ENCODE measurements at places on chromosomes 3 and 15.
A peak's percentile ranks its signal among the peaks of the same experiment; 100 is the strongest.

GRCh38 chr3:159806412-159806811 is 182.2 kb upstream of the IL12A start:
- DNase-seq, result no peak

DNA sequence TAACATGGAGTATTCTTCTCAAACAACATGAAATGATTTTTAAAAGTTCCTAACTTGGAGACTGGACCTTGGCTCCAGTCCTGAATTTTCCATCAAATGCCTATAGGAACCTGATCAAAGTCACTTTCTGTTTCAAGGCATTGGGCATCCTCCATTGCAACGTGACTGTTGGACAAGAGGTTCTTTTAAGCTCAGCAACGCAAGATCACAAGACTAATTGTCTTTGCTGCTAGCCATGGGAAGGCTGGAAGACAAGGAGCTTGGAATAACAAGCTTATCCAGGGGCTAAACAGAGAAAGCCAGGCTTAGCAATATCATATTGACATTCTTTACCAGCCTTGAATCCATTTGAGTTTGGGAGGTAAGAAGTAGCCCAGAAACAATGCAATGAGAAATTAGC is 48.3 kb downstream of the SST start:
- DNase-seq, result no peak

GRCh38 chr3:11382146-11382745 is 110.0 kb downstream of the ATG7 start:
- no peak for DNase-seq

DNA sequence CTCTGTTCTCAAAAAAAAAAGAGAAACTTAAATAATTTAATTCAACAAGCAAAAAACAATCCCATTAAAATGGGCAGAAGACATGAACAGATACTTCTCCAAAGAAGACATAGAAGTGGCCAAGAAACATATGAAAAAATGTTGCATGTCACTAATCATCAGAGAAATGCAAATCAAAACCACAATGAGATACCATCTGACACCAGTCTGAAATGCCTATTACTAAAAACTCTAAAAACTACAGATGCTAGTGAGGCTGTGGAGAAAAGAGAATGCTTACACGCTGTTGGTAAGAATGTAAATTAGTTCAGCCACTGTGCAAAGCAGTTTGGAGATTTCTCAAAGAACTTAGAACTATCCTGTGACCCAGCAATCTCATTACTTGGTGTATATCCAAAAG is 382.9 kb downstream of the OTOL1 start:
- DNase-seq, result no peak

GRCh38 chr3:129690406-129690805 is 83.9 kb upstream of the PLXND1 start:
- DNase-seq, result peak; percentile 36

Data from activated CD4-positive, alpha-beta T cell treated with anti-CD3 and anti-CD28 coated beads for 4 hours (primary cell).